ENCODE measurements at places on chromosomes 6 and 20.

DNA sequence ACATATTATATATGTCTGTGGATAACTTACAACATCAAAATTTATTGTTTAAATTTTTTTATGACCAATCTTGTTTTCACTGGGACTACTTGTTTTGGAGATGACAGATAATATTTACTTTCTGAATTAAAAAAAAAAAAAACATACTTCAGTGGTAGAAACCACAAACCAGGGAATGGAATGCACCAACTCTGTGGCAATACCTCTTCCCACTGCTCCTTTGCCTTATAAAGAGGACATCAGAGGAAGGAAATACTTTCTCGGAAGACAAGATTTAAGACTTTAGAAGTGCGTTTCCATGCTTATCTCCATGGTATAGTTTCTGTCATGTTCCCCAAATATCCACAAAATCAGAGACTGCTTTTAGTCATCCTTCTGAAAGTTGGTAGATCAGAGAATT, 1241.1 kb upstream of the EYS start:
- no peak for DNase-seq

- peak; percentile 89 for DNase-seq
These were observed 234.9 kb upstream of the MCHR2 start for GRCh38 chr6:100228834-100229441.

DNA sequence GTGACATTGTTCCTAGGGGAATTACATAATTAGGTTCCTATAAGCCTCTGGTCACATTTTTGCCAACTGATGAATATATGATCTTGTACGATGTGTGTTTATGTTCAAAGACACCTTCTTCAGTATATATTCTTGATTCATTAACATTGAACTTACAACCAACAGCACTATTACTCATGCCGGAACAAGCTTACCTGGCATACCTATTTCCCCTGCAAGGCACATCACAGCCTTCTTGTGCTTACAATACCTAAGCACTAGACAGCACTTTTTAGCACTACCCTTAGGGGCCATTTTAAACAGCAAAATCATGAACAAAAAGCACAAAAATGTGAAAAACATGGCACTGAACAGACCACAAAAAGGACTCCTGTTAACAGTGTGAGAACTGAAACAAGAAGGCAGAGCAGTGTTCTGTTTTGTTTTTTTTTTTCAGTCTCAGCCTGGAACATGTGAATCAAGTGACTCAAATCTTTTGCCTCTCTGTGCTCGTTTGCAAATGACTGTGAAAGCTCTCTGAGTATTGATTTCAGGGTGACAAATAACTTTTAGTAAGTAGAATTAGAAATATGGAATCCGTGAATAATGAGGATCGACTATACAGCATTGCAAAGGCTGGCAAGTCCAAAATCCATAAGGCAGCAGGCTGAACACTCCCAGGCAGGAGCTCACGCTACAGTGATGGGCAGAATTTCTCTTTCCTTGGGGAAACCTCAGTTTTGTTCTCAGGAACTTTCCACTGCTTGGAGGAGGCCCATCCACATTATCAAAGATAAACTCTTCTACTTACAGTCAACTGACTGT, 102.3 kb upstream of the TSHZ2 start:
- DNase-seq, result no peak

- no peak for DNase-seq
These were observed 185.0 kb upstream of the CDYL start for GRCh38 chr6:4591218-4591617.

- DNase-seq, result no peak
These were observed 7.8 kb downstream of the PANK2 start for GRCh38 chr20:3896853-3897583.

DNA sequence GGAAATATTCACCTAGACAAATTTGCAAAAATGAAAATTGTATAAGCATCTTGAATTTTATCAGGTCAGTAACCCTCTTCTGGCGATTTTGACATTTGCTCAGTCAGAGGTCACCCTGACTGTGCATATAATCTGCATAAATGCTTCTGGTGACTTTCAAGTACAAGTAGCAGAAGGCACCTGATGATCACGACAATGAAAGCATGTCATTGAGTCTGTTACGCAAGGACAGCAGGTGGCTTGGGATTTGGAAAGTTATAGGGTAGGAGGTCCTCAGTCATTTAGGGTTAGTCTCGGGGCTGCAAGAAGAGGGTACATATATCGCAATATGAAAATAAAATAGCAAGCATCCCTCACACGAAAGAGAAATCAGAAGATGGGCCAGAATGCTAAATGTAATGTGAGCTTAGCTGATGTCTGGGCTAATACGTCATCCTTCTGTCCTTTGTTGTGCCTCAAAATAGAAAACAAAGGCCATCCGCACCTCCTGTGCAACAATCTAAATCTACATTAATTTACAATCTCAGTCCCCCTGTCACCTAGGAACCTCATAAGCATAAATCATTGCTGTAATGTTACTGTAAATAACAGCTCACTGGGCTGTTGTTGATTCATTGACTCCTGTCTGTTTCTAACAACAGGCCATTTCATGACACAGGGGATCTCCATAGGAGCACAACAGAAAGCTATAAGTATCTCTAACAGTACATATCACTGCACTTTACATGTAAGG, 155.2 kb upstream of the RSPO3 start:
- no peak for DNase-seq

GRCh38 chr20:11170565-11170964, 496.8 kb upstream of the JAG1 start:
- no peak for DNase-seq

DNA sequence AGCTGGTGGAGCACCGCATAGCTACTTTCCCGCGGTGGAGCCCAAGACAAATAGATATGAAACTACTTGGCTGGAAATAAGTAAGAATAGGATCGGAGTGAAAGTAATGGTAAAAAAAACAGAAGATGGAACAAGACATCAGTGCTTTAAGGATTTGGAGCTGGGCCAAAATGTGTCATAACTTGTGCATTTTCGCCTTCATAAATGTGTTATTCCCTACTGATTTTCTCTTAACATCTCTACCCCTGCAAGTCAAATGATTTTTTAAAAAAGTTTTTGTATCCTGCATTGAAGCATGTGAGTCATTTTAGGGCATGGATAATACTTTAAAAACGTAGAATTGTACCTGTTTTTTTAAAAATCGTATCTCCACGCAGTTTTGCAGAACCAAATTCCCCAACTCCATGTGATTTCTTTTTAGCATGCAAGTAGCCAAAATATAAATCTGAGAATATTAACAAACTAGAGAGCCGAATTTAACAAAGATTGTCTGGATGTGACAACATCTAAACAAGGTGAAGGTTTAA, 882 bp upstream of the FAM184A start:
- no peak for DNase-seq

- no peak for DNase-seq
These were observed 14.2 kb upstream of the FOXQ1 start for GRCh38 chr6:1297746-1298145.

DNA sequence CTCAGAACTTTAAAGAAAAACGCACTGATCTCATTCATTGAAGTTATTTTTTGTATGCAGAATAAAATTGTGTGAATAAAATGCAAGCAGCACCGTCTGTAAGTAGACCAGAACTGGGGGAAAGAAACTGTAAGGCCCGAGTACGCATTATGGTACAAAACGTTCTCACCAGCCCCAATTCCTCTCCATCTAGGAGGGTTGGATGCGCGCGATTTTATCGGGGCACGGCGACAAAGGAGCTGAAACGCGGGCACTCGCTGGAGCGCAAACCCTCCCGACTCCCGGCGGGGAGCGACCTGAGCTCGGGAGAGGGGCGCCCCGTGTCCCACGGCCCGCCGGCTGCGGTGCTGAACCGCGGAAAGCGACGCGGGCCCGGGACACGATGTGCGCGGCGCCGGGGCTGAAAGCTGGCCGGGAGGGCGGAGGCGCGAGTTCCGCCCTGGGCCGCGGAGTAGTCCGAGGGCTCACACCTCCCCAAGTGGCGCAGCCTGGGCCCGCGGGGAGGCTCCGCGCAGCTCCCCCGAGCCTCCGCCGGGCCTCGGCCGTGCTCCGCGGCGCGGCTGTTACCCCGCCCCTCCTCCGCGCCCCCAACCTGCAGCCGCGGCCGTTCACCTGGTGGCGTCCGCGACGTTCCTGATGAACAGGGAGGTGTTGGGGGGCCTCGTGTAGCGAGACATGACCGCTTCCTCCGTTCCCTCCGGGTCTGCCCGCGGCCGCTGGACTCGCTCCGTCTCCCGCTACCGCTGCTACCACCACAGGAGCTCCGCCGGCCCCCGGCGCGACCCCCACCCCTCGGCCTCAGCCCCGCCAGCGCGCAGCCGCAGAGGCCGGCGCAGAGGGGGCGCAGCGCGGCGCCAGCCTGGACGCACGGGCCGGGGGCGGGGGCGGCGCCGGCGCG, at the start of gene SRSF12:
SRSF12 (minus strand) TSS at position 861 of the 898 bp plus-strand sequence; CDS start at position 677, 184 bp downstream.
- DNase-seq, result peak; percentile 96

GRCh38 chr6:137880746-137881521, 13.9 kb downstream of the TNFAIP3 start:
- DNase-seq, result no peak

DNA sequence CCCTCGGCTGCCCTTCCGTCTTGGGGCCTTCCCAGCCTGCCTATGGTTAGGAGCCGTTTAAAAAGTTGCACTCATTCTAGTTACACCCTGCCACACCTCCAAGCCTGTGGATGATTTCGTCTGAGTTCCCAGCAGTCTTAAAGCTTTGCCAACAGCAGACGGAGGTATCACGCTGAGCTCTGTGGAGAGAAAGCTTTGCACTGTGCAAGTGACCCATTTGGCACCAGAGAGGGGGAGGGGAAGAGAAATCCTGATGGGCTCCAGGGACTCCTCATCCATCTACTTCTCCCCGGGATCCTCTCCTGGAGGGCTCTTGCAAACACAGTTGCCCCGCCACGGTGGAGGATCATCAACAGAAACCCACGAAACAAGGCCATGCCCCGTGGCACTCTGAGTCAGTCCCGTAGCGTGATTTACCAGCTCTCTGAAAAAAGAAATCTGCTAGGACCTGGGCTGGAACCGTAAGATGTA, 98.8 kb upstream of the CITED2 start:
- DNase-seq, result no peak

DNA sequence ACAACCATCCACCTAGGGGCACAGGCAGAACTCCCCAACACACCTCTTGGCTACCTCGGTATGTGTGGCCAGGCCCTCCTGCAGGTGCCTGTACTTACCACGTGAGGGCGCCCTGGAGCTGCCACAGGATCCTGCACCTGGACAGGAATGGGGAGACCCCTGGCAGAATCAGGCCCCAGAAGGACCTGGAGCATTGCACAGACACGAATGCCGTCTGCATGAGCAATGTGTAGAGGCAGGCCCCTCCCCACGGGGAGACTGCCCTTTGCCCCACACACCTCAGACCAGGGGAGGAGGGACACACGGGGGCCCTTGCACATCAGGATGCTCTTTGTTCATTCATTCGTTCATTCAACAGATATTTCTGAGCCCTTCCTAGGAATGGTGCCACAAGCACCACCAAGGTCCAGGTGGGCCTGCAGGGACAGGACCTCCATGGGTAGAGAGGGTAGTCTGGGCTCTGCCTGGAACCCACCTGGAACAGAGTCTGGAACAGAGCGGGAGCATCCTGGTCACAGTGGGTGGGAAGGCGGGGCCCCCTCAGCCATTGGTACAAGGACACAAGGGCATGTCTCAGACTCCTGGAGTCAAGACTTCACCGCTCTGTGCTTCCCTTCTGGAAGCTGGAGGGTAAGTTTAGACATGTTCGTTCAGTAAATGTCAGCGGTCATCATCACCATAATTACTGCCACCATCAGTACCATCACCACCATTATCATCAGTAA, 32.3 kb downstream of the YTHDF1 start:
- peak; percentile 93 for DNase-seq

GRCh38 chr6:134175532-134176263, 123.3 kb upstream of the SLC2A12 start:
- peak; percentile 80 for DNase-seq

- no peak for DNase-seq
These were observed 3.2 kb downstream of the DEF6 start for GRCh38 chr6:35300848-35301247.

DNA sequence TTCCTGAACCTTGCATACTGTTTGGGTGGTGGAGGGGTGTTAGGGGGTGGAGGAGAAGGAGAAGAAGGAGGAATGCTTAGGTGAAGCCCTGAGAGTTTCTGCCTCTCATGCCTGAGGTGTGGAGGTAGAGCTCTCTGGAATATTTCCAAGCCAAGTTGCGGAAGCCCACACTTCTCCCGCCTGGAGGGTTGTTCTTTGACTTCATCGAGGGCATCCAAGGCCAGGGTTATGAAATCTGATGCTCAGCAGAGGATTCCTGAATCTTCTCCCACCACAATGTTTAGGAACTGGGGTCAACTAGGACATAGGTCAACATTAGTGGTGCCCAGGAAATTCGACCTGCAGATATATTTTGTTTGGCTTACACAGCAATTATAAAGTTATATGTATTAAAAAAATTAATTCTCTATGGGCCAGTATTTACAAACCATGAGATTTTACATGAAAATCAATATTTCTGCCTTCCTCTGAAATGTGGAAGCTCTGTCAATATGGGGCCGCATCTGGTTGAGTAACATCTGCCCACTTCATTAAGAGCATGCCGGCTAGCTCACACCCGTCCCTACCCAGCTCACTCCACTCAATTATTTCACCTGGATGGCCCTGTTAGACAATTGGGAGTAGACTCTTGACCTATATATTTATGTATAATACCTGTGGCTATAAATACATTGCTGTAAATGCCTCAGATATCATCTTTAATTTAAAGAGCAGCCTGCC, 257.1 kb upstream of the ZFP64 start:
- no peak for DNase-seq

- DNase-seq, result no peak
These were observed 348.8 kb upstream of the PLCB4 start for GRCh38 chr20:8720089-8720488.

- no peak for DNase-seq
These were observed 138.7 kb upstream of the SASH1 start for GRCh38 chr6:148203970-148204369.

DNA sequence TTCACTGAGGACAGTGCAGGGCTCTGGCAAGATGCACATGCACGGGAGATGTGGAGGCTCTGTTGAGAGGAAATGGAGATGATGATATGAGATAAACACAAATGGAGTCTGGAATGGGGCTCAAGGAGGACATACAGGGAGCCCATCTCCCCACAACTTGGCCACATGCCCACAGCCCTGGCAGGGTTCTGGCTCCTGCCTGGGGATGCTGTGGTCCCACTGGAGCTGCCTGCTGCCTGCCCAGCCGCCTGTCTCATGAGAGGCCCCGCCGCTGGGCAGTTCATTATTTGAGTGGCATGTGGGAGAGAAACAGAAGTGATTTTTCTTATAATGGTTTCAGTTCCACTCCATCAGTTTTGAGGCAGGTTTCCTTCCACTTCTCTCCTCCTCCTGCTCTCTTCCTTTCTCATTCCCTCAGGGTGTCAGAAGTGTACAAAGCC, 133.6 kb upstream of the TRAF3IP2 start:
- no peak for DNase-seq

DNA sequence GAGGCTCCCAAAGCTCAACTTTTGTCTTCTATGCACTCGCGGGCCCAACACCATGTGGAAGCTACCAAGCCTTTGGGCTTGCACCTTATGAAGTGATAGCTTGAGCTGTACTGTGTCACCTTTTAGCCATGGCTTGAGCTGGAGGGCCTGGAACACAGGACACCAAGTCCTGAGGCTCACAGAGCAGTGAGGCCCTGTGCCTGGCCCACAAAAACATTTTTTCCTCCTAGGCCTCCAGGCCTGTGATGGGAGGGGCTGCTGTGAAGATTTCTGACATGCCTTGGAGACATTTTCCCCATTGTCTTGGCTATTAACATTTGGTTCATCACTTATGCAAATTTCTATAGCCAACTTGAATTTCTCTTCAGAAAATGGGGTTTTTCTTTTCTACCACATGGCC, 96.5 kb downstream of the MMUT start:
- no peak for DNase-seq
